CD4-positive, alpha-beta T cell treated with Interleukin-4 for 4 hours (primary cell): ENCODE measurements at places on chromosomes 13 and 19.
A peak's percentile ranks its signal among the peaks of the same experiment; 100 is the strongest.

- no peak for DNase-seq
Observed at GRCh38 chr19:54708781-54709180, 15.5 kb upstream of the KIR3DL3 start.

DNA sequence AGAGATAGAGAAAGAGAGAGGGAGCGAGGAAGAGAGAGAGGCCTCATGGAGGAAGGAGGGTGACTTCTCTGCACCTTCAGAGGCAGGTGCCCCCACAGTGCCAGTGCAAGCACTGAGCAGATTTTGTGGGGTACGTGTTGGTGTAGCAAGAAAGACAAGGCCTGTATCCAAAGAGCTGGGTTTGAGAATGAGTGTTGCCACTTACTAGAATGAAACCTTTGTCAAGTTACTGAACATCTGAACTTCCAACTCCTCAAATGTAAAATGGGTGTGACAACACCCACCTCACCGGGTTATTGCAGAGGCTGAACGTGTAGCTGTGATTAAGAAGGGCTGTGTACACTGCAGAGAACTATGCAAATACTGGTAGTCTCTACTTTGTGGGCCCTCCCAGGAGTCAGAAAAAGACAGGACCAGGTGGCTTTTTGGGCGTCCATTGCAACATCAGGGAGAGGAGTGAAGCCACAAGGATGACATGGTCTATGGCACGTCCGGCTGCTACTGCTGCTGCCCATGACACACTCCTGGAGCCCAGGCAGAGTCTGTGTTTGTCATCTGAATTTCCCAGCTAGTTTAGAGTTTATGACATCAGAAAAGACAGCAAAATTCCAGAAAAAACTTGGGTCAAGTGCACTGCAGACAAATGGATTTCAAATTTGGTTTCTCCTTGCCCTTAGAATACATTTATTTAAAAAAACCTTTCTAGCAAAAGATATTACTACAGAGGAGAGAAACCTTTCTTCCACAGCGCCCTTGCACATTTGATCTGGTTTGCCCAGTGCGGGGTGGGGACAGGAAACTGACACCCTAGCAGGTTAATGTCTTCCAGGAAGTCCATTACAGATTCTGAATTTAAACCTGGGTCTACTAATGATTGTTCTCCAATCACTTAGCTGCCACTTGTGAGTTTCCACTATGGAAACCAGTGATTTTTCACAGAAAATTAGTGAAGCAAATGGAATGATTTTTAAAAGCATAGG is 54.0 kb upstream of the ATP12A start:
- DNase-seq: peak; percentile 49

DNA sequence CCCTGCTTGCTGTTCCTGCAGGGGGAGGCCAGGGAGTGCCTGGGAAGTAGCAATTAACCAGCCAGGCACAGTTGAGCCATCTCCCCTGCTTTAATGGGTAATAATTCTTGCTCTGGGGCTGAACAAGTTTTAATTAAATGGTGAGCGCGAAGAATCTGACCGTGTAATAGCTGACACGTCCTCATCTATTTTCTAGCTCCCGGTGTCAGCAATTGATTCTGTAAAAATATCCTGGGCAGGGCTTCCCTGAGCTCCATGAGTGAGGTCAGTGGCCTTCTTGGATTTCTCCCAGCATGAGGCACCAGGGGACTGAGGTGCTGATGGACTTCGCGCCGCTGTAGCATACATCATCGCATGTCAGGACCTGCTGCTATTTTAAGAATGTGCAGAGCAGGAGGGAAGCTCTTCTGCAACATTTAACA is 26.9 kb downstream of the SIPA1L3 start:
- no peak for DNase-seq

DNA sequence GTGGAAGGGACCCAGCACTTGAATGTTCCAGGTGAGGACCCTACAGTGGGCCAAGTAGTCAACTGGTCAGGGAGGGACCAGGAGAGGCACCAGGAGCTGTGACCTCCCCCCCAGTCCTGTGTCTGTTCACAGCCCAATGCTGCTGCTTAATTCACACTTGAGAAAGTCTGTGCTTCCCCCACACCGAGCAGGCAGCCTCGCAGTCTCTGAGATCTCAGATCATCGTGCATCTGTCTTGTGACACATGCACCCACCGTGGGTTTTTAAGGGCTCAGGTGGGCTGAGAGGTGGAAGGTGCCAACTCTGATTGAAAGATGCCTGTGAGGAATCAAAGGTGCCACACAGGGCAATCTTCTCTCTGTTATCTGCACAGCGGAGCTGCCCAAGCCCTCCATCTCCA is 6.2 kb downstream of the CEACAM5 start:
- DNase-seq: no peak
